ENCODE measurements at places on chromosomes 16 and 17. TPM values are rescaled to one million over a fixed set of nuclear protein-coding genes. Genes with fewer than 3 reads are reported as not detected.

The CACNG5 gene
- not detected for total RNA-seq

DNA sequence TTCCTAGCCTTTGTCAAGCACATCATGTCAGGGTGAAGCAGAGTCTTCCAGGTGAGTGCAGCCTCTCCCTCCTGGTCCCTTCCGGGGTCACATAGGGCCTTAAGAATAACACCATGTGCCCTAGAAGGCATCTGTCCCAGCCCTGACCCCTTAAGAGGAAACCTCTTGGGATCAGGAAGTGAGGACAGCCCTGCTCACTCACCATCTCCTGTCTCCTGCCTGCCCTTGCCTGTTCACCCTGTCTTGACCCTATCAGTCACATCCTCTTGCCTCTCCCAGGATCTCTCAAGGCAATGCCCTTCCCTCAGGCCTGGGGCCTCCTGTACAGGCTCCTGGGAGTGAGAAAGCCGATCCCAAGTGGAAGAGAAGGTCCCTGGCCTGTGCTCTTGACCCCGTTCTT is 13.9 kb downstream of the MYL4 start:
- no peak overlapping the region for H3K27ac ChIP-seq
- peaks cover 6% of the 10 kb centered on the region for H3K36me3 ChIP-seq
- DNase-seq = no peak
- H3K4me1 ChIP-seq = peaks cover 3% of the 10 kb centered on the region

GRCh38 chr16:9780831-9781230 is 401.4 kb downstream of the GRIN2A start:
- H3K36me3 ChIP-seq = no peaks in the 10 kb centered on the region
- H3K4me1 ChIP-seq = no peaks in the 10 kb centered on the region
- H3K27me3 ChIP-seq = peaks cover 4% of the 10 kb centered on the region
- no peak overlapping the region for H3K4me3 ChIP-seq

DNA sequence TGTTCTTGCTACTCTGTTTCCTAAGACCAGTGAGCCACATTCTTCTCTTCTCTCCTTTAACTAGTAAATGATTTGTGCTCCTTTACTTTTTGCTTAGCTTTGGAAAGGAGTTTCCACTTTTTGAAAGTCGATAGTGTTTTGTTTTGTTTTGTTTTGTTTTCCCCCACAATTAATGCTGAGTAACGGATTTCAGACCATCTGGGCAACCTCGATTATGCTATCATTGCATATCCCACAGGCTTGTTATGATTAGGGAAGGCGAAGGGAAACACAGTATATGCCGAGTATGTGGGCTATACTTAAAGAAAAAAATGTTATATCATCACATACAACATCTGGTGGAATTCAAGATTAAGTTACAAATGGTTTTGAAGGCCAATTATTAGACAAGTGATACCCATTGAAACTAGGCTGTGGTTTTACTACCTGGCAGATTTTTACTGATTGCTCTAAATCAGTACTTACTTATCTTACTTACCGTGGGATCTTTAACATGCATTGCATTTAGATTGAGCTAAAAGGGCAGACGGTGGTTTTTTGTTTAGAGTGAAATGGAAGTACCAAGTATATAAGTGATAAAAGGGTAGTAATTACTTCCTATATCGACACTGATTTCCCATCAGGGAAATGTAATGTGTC is 361.3 kb upstream of the SOX9 start:
- H3K27me3 ChIP-seq = no peaks in the 10 kb centered on the region
- H3K27ac ChIP-seq = no peak overlapping the region
- DNase-seq = no peak
- H3K36me3 ChIP-seq = no peaks in the 10 kb centered on the region
- H3K4me1 ChIP-seq = no peaks in the 10 kb centered on the region

The RNF135 gene
- 14.6 TPM for total RNA-seq

DNA sequence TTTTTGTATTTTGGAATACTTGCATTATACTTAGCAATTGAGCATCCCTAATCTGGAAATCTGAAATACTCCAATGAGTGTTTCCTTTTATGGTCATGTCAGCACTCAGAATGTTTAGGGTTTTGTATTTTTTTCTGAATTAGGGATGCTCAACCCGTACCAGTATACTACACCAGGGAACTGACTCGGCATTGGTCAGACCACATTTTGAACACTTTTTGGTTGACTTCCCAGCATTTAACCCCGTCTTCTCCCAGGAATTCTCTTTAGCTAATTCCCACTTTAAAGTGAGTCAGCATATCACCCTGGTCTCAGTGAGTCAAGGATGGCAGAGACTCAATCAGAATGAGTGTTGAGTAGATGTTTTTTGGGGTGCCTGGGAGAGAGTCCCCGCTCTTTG is 177.9 kb downstream of the SPECC1 start:
- peaks cover 4% of the 10 kb centered on the region for H3K4me1 ChIP-seq
- DNase-seq = no peak
- no peaks in the 10 kb centered on the region for H3K36me3 ChIP-seq
- peaks cover 3% of the 10 kb centered on the region for H3K27me3 ChIP-seq
- no peak overlapping the region for H3K4me3 ChIP-seq

The ARRB2 gene
- 51.1 TPM for total RNA-seq
